Cortex of kidney (tissue), 1 donor: ENCODE measurements at places on chromosomes 5 and 9.

- DNase-seq: no peak
These were observed at the start of gene PTGDS for GRCh38 chr9:136977223-136977622. TSS of gene PTGDS (plus strand) at chr9:136977504. CDS start at chr9:136977579, 75 bp downstream.

DNA sequence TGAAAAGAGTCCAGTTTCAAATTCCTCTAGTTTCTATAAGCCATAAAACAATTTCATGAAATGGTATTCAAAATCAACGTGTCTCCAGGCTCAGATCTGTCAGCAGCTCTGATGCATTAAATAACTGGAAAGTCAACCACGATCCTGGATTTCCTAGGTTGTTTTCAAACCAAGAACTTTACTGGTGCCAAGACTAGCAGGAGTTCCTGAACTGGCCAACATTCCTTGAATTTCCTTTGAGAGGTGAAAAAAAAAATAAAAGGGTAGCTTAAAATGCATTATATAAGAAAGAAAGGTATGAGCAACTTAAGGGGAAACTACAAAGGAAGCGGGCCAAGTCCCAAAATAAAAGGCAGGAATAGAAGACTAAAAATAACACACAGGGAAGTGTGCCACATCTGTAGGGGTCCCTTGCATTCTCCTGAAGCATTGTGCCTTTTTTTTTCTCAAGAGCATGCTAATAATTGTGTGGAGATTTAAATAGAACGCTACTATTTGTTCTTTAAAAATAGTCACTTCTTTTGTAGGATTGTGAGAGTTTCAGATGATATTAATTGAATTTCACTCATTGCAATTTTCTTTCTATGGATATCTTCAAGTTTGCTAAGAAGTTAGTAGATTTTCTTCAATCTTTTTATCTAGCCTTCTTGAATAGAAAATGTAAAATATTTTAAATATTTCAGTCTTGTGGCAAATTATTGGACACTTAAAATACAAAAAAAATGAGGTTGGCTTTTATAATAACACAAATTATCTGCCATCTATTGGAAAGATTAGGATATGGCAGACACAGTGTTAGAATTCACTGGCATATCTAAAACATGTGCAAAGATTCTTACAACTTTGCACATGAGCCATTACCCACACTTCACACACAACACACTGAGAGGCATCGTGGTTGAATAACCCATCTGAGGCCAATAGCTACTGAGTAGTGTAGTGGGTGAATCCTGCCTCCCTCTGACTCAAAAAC lies 15.3 kb downstream of the ESM1 start:
- no peak for DNase-seq

GRCh38 chr5:155878991-155879575 lies 447.9 kb upstream of the SGCD start:
- no peak for DNase-seq

DNA sequence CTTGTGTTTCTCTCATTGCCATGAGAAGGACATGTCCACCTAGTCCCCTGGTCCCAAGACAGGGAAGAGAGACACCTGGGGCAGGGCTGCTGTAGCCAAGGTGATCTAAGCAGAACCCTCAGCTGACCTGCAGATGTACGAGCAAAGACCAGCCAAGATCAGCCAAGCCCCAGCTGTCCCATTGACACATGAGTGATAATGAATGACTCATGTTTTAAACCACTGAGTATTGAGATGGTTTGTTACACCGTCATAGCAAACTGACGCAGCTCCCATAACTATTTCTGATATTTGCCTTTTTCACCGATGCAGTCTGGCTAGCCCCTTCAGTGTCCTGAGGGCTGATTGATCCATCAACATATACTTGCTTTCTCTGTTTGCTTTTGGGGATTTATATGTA lies 6.7 kb downstream of the OR1K1 start:
- no peak for DNase-seq

DNA sequence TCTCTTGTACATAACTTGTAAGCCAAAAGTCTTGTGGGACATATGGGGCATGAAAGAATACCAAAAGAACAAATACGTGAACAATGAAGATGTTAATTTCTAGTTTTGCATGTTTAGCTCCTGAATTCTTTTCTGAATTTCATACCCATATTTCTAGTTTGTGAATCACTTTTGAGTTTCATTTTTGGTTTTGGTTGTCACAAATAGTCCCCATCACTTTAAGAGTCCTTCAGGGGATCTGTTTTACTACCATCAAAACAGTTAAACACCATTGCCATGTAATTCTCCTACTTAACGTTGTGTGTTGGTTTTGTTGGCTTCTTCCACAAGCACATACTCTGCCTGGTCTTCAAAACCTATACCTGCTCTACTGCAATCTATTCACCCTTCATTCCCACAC lies 27.0 kb downstream of the VCAN start:
- no peak for DNase-seq

DNA sequence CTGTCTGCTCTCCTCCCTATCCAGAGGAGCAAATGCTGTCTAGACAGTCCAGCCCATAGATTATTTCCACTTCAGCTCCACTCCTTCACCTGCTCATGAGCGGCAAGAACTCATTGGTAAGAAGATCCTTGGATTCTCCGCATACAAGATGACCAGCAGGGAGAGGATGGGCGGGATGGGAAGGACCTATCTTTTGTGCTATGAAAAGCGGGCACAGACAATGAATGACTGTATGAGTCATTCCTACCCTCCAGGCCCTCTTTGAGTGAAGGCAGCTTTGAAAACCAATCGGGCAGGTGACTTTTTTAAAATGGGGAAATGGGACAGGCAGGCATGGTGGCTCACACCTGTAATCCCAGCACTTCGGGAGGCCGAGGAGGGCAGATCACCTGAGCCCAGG lies 49.4 kb downstream of the SMIM23 start:
- no peak for DNase-seq

DNA sequence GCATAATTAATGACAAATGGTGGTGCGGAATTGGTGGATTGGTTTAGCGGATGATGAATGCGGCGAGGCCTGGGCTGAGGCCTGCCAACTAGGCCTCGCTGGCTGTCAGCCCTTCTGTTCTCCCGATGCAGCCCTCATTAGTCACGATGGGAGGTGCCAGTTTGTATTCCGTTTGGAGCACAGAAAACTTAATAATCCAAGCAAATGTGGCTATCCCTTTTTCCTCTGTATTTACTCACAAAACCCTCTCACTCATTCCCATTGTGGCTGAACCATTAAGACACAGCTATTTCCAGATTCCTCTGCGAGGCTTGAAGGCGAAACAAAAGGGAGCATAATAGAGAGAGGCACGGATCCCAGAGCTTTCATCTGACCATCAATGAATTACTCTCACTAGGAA lies 114.3 kb downstream of the MVB12B start:
- DNase-seq: no peak

- no peak for DNase-seq
These were observed 76.3 kb downstream of the MED10 start for GRCh38 chr5:6302075-6302474.

- DNase-seq: no peak
These were observed 304.2 kb downstream of the DNAH5 start for GRCh38 chr5:13640270-13640669.

- DNase-seq: no peak
These were observed 7.2 kb downstream of the CYFIP2 start for GRCh38 chr5:157273131-157273556.

GRCh38 chr9:123360161-123361085 lies 4.4 kb downstream of the CRB2 start:
- no peak for DNase-seq

- no peak for DNase-seq
These were observed 108.6 kb upstream of the TMEM161B start for GRCh38 chr5:88377240-88377639.

DNA sequence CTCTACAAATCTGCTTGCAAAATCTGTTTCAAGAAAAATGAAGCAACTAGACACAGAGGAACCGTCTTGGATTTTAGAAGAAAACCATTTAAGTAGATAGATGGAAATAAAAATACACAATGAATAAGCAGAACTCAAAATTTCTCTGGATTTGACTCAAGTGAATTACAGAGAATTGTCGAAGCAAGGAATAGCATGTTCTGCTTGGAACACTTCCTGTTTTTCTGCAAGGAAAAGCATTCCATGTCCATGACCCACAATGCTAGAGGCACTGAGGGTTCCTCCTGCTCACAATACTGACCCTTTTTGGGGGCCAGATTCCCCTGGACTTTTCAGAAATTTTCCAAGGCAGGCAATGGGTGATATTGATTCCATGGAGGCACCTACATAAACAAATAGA lies 29.8 kb downstream of the PRUNE2 start:
- DNase-seq: no peak

- no peak for DNase-seq
These were observed 264.0 kb downstream of the MAN2A1 start for GRCh38 chr5:109953761-109954160.

DNA sequence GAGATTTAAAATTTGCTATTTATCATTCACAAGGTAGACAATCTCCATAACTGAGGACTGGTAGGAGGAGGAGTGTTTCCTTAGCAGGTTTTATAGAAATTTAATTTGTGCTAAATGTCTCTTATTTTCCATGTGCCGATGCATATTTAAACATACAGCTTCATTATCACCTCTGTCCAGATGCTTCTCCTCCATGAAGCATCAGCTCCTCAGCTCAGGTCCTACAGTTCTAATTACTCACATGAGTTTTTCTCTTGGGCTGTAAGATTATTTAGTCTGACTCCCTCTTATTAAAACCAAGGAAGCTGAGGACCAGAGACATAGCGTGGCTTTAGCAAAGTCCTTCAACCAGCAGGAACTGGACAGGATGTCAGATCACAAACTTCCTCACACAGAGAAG lies 300.2 kb upstream of the PANK3 start:
- DNase-seq: no peak

- DNase-seq: no peak
These were observed 209.5 kb downstream of the YTHDC2 start for GRCh38 chr5:113723021-113723420.

DNA sequence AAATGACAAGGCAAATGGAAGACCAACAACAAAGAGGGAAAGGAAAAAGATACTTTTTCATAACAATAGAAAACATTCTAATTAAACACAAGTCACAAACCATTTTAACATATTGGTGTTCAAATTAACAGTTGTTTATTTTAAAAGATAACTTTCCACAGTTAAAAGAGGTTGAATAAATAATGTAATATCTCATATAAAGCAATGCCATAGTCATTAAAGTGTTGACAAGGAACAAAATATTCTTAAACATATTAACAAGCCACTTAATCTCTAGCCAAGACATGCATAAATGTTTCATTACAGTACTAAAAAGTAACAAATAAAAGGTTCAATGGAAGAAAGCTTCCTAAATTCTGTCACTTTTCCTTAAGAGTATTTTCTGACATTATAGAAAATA lies 12.6 kb downstream of the TMEM161B start:
- no peak for DNase-seq

DNA sequence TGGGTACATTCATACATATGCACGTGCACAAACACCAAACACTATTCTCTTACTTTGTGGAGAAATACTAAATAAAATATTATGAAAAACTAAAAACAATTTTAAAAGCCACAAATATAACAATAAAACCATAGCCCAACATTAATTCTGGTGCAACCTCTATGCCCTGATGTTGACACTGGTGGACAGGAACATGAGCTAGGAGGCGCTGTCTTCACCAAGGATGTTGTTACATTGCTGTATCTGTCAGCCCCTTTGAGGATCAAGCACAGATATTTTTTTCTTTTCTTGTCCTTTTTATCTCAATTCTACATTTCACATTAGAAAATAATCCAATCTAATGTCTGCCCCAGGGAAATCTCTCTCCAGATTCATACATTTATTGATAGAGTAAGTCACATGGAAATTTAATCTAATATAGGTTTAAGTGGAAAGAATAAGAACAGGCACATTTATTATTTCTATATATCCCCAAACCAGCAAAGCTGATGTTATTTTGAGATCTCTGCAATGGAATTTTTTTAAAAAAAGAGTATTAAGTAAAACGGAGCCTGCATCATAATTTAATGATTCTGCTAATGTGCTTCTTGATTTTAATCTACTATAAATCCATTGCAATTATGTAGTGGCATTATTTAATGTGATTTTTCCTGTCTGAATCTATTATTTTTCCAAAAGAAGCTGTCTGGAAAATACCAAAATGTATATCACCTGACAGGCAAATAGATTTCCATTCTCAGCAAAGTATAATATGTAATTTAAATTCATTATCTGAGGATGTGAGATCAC lies 716.5 kb downstream of the MTRR start:
- no peak for DNase-seq

DNA sequence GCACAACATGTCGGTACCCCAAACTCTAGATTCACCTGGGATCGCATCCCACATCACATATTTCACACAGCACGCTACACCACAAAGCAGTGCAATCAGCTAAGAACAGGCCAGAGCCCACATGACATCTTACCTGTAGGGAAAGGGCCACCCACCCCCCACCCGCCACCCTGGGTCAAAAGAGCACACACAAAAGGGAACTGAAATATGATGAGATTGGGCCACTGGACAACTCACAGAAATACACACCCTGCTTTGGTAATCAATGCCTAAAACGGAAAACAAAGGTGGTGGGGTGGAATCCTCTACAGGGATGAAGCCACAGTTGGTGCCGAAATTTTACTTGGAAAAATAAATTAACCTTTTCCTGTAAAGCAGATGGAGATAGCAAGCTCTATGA lies 13.1 kb downstream of the RETREG1 start:
- DNase-seq: no peak

- no peak for DNase-seq
These were observed 157.4 kb upstream of the OTULINL start for GRCh38 chr5:14424011-14424685.

- no peak for DNase-seq
These were observed 225.3 kb downstream of the AGTPBP1 start for GRCh38 chr9:85516455-85516854.

DNA sequence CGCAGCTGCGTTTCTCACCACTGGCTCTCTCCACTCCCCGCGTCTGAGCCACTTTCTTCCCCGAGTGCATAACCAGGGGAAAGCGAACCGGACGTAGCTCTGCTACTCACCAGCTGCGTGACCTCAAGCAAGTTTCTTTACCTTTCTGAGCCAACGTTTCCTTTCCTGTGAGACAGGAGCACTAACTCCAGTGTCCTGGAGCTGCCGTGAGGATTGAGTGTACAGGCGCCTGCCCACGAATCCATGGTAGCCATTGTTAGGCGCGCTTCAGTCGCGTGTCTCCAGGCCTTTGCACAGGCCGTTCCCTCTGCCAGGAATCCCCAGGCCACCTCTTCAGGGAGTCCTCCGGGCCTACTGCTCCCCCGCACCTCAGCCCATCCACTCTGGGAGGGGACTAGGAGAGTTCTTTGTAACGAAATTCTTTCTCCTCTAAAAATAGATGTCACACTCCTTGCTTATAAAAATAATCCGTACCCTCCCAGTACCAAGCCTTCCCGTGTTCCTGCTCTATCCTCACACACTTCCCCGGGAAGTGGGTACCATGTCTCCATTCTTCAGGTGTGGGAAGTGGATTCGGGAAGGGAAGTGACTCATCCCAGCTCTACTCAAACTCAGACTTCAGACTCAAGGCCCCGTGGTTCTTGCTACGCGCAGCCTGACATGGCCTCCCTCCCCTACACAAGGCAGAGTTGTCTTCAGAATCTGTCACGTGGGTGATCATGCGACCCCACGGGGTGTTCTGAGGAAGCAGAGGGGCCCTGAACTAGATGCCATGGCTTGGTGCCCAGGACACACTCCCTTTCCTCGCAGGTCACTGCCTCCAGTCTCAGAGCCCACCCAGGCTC lies 16.1 kb upstream of the CRB2 start:
- DNase-seq: no peak

GRCh38 chr5:122774519-122774860 lies 390 bp upstream of the SNX2 start:
- no peak for DNase-seq
